Left forelimb (tissue), 1 donor: ENCODE measurements at places on chromosomes 2 and 18.
A peak's percentile ranks its signal among the peaks of the same experiment; 100 is the strongest.

DNA sequence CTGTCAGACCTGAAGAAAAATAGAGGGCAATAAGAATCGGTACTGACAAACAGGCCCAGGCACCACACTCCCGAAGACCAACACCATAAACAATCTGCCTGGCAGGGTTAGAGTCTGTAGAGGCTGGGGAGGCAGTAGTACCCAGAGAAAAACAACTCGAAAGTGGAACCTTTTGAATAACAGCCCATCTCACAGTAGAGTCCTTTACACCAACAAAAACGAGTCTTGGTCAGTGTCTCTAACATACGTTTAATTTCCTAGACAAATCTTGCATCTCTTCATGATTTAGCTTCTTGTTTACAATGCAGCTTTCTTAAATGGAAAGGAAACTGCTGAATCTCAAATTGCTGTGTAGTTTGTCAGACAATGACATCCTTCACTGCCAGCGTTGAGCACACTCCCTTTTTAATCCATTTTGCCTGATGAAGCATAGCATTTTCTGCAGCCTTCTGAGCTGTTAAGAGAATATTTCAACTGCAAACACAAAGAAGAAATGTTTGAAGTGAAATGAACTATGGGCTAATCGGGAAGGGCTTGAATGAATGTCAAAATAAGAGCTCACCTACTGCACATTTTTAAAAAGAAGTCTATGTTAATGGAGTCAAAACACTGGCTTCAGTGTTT, 73.1 kb upstream of the DSG1 start:
- no peak for DNase-seq

DNA sequence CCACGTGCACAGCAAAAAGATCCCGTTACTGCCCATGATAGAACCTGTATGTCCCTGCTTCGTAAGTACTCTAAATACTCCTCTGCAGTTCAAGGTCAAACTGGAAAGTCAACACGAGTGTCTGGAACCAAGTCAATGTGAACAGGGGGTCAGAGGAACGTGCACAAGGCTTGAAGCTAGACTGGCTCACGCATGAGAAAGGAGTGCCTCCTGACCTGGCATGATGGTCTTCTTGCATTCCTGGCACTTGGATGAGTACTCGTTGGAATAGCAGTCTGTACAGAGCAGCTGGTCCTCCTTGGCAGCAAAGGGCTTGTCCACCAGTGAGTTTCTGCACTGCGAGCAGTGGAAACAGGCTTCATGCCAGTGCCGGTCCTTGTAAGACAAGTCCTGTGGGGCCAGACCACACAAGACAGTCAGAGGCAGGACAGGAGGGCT, 25.5 kb downstream of the FHL2 start:
- no peak for DNase-seq

GRCh38 chr2:239927424-239927981, 97.6 kb downstream of the NDUFA10 start:
- DNase-seq = peak; percentile 53

GRCh38 chr2:221293949-221294742, 278.0 kb downstream of the EPHA4 start:
- DNase-seq = no peak
